Right lobe of liver (tissue), 6 donors: ENCODE measurements at places on chromosomes 5 and 9. TPM values are rescaled to one million over a fixed set of nuclear protein-coding genes. Genes with fewer than 3 reads are reported as not detected.

Gene ARL14EPL
- not detected for total RNA-seq

Gene SPRY4
- 5.9 TPM for total RNA-seq

Gene RNF208
- total RNA-seq, result 4.6 TPM

Gene KLF4
- total RNA-seq, result 10.9 TPM

DNA sequence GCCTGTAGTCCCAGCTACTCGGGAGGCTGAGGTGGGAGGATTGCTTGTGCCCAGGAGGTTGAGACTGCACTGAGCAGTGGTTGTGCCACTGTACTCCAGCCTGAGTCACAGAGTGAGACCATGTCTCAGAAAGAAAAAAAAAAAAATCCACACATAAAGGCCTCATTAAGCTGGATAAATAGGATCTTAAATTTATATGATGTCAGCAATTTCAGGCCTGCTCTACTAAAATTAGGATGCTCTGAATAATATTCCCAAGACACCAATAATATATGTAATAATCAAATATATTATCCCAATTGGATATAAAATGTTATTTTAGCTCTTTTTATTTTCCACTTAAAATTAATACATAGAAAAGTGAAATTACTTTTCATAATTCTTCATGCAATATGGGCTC lies 43.6 kb downstream of the NLN start:
- no peaks in the 10 kb centered on the region for H3K36me3 ChIP-seq
- no peak overlapping the region for H3K27ac ChIP-seq
- no peak overlapping the region for H3K4me3 ChIP-seq
- DNase-seq, result no peak

GRCh38 chr9:137975527-137975913 lies 97.9 kb downstream of the CACNA1B start:
- H3K27ac ChIP-seq, result no peak overlapping the region
- no peaks in the 10 kb centered on the region for H3K27me3 ChIP-seq
- no peak for DNase-seq

GRCh38 chr5:54774281-54775170 lies 210.9 kb downstream of the ESM1 start:
- no peaks in the 10 kb centered on the region for H3K36me3 ChIP-seq
- no peak overlapping the region for H3K4me3 ChIP-seq
- no peaks in the 10 kb centered on the region for H3K27me3 ChIP-seq

DNA sequence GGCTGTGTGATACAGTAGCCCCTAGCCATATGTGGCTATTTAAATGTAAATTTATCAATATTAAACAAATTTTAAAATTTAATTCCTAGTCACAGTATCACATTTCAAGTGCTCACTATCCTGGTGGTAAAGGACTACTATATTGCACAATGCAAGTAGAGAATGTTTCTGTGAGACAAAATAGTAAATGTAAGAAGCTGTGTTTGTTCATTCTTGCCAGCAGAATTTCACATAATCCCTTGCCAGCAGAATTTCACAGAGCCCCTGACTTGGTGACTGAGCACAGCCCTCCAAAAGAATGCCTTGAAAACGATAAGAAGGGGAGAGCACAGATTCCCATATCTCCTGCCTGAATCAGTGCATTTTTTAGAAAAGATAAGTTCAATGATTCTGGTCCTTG lies 75.9 kb upstream of the SELENOP start:
- H3K27me3 ChIP-seq, result no peaks in the 10 kb centered on the region
- no peak for DNase-seq
- H3K4me3 ChIP-seq, result no peak overlapping the region
- H3K27ac ChIP-seq, result peak overlapping the region; percentile 30
- H3K4me1 ChIP-seq, result no peaks in the 10 kb centered on the region
- H3K36me3 ChIP-seq, result no peaks in the 10 kb centered on the region

DNA sequence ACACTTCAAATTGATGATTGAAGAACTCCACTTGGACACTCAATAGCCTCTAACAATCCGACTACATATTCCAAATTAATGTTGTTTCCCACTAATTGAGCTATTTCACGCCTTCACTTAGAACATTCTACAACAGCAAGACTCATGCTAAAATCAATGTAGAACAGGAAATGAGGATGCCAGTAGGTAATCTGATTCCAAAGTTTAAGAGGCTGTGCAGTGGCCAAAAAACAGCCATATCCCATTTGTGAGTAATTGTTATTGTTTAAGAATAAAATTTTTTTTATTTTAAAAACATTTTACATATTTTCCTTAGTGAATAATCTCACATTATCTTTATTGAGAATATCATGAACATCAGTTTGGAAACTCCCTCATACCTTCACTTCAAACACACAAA lies 35.7 kb upstream of the GHR start:
- no peaks in the 10 kb centered on the region for H3K36me3 ChIP-seq
- no peak overlapping the region for H3K4me3 ChIP-seq
- H3K27me3 ChIP-seq, result no peaks in the 10 kb centered on the region
- H3K4me1 ChIP-seq, result no peaks in the 10 kb centered on the region

GRCh38 chr5:73279805-73280204 lies 106.8 kb downstream of the TMEM174 start:
- H3K4me1 ChIP-seq, result no peaks in the 10 kb centered on the region
- no peak for DNase-seq
- no peak overlapping the region for H3K27ac ChIP-seq
- no peaks in the 10 kb centered on the region for H3K36me3 ChIP-seq
- no peaks in the 10 kb centered on the region for H3K27me3 ChIP-seq

DNA sequence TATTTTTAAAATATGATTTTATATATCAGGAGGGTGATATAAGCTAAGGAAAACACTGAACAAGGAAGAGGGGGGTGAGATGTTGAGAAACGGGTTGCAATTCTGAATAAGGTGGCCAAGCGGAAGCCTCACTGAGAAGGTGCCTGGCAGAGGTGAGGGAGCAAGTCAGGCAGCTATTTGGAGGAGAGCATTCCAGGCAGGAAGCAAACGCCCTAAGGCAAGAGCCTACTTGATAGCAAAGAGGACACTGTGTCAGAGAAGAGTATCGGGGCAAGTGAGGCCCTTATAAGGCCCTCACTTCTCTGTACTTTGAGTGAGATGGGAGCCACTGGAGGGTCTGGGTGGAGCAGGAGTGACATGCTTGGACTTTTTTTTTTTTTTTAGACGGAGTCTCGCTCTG lies 8.0 kb upstream of the CTNNA1 start:
- H3K4me3 ChIP-seq, result no peak overlapping the region
- DNase-seq, result no peak
- H3K4me1 ChIP-seq, result no peaks in the 10 kb centered on the region
- H3K36me3 ChIP-seq, result no peaks in the 10 kb centered on the region

DNA sequence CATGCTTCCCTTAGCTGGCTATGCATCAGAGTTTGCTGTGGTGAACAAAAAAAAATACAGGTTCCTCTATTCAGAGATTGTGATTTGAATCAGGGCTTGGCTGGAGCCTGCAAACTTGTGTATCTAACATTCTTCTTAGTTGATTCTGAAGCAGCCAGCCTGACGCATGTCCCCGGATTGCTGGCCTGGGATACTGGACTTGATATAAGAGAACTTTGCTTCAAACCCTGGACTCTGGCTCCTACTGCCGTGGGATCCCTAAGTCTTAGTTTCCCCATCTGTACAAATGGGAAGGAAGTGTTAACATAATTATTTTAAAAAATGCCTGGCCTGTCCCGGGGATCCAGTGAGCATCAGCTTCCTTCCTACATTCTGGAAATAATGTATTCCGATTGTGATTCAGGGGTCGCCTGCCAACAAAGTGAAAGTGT lies 292.8 kb downstream of the ARHGEF28 start:
- DNase-seq, result no peak
- H3K27ac ChIP-seq, result no peak overlapping the region
- H3K4me3 ChIP-seq, result no peak overlapping the region
- H3K4me1 ChIP-seq, result no peaks in the 10 kb centered on the region

- no peaks in the 10 kb centered on the region for H3K4me1 ChIP-seq
- no peak for DNase-seq
- H3K27ac ChIP-seq, result no peak overlapping the region
- H3K36me3 ChIP-seq, result no peaks in the 10 kb centered on the region
- no peak overlapping the region for H3K4me3 ChIP-seq
- H3K27me3 ChIP-seq, result no peaks in the 10 kb centered on the region
Observed at GRCh38 chr5:179227580-179228311, 117.5 kb downstream of the ADAMTS2 start.

DNA sequence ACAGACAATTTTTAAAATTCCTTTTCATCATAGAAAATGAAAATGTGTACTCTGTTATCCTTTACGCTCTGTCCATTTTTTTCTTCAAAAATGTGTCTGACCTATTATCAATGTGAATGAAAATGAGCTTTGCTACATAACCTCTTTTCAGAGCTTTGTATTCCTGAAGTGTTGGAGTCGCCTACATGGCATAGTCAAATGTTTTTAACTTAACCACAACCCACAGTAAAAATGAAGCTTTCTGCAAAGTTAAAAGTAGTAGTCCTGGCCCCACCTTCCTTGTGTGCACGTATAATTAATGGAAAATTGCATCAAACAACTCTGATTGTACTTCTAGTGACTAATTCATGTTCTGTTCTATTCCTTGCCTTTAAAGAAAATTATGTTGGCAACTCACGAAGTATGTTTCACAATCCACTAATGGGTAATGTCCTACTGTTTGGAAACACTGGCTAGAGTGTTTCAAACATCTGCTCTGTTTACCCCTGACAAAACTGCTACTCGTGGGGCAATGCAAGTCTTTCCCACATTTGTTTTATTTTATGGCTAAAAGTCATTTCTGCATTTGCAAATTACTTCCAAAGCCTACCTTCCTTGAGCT lies 18.6 kb upstream of the PSAT1 start:
- peak overlapping the region; percentile 83 for H3K27ac ChIP-seq
- no peaks in the 10 kb centered on the region for H3K36me3 ChIP-seq
- no peak overlapping the region for H3K4me3 ChIP-seq

- no peaks in the 10 kb centered on the region for H3K36me3 ChIP-seq
- no peaks in the 10 kb centered on the region for H3K27me3 ChIP-seq
- no peaks in the 10 kb centered on the region for H3K4me1 ChIP-seq
- DNase-seq, result no peak
Observed at GRCh38 chr9:121881920-121882500, 211.1 kb downstream of the TTLL11 start.

DNA sequence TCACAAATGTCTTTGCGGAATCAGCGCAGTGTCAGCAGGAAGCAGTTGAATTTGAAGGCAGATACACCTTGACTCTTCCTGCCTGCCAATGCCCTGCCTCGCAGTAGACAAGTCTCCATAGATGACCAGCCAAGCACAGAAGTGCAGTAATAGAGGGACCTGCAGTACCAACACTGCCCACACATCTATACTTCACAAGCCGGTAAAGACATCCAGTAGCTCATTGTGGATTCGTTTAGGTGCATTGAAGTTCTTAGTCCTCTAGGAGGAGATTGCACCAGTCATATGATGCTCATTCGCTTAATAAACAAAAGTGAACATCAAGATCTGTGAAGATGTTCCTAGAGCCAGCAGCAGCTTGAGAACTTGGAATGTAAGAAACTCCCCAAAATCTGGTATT lies 7.1 kb upstream of the IFNA2 start:
- no peak overlapping the region for H3K27ac ChIP-seq
- H3K27me3 ChIP-seq, result peaks cover 19% of the 10 kb centered on the region
- H3K4me3 ChIP-seq, result no peak overlapping the region
- DNase-seq, result no peak
- H3K4me1 ChIP-seq, result no peaks in the 10 kb centered on the region
- no peaks in the 10 kb centered on the region for H3K36me3 ChIP-seq

GRCh38 chr9:133976191-133976861 lies 15.8 kb downstream of the VAV2 start:
- peaks cover 84% of the 10 kb centered on the region for H3K4me1 ChIP-seq
- H3K4me3 ChIP-seq, result no peak overlapping the region
- H3K36me3 ChIP-seq, result no peaks in the 10 kb centered on the region
- H3K27ac ChIP-seq, result no peak overlapping the region
- DNase-seq, result peak; percentile 20

- no peaks in the 10 kb centered on the region for H3K4me1 ChIP-seq
- H3K27me3 ChIP-seq, result no peaks in the 10 kb centered on the region
- DNase-seq, result no peak
- H3K4me3 ChIP-seq, result no peak overlapping the region
- no peaks in the 10 kb centered on the region for H3K36me3 ChIP-seq
Observed at GRCh38 chr5:66170195-66170919, 26.3 kb downstream of the SREK1 start.

GRCh38 chr5:152501294-152501693 lies 96.2 kb upstream of the NMUR2 start:
- no peaks in the 10 kb centered on the region for H3K4me1 ChIP-seq
- H3K4me3 ChIP-seq, result no peak overlapping the region
- no peak for DNase-seq
- H3K27me3 ChIP-seq, result no peaks in the 10 kb centered on the region
- no peak overlapping the region for H3K27ac ChIP-seq

DNA sequence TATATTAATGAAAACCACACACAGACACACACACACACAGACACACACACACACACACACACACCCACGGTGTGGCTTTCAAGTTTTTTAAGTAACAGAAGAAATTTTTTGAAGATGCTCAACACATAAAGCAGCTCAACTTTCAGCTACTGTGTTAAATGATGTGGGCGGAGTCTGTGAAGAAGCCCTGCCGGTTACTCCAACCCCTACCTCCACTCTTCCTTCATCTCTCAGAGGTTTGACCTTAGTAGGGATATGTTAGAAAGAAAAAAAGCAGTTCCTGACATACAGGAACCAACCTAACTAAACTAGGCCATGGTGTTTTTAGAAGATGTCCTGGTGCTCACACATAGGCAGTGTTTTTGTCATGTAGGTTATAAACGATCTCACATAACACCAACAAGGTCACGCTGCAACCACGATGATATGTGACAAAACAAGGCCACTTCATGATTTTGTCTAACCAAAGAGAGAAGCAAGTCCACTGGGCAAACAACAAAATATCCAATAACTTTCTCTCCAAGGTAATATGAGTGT lies 112.8 kb downstream of the EMB start:
- H3K4me3 ChIP-seq, result no peak overlapping the region
- no peaks in the 10 kb centered on the region for H3K36me3 ChIP-seq
- DNase-seq, result no peak
- no peaks in the 10 kb centered on the region for H3K4me1 ChIP-seq
